Right renal cortex interstitium (tissue), 3 donors: ENCODE measurements at places on chromosomes 5 and 9.

- DNase-seq: no peak
These were observed 133.4 kb upstream of the PAPPA start for GRCh38 chr9:116020146-116020545.

GRCh38 chr9:126754436-126755316 lies 50.2 kb upstream of the ZBTB43 start:
- no peak for DNase-seq

DNA sequence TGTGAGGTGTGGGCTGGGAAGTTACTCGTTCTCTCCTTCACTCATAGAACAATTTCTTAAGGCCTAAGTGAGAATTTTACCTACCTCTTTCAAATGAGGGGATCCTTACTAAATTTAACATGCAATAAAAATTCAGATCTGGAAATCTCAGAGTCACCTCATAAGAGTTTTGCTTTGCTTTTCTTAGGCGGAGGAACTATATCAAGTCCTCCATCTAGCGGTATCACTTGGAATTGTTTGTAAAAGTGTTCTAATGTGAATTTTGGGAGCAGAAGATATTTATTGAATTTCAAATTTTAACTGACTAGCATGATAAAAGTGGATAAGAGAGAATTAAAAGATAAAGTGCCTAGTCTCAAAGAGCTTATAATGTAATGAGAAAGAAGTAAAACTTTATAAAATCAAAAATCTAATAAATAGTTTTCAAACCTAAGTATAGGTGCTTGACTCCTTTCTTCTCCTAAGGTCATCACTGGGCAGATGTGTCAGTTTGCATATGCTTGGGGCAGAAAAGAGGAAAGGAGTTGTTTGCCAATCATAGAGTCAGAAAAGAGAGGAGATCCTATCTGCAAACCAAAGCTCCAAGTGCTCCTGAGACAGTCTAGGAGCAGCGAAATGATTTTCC lies 145.7 kb upstream of the DAB2 start:
- DNase-seq: no peak

DNA sequence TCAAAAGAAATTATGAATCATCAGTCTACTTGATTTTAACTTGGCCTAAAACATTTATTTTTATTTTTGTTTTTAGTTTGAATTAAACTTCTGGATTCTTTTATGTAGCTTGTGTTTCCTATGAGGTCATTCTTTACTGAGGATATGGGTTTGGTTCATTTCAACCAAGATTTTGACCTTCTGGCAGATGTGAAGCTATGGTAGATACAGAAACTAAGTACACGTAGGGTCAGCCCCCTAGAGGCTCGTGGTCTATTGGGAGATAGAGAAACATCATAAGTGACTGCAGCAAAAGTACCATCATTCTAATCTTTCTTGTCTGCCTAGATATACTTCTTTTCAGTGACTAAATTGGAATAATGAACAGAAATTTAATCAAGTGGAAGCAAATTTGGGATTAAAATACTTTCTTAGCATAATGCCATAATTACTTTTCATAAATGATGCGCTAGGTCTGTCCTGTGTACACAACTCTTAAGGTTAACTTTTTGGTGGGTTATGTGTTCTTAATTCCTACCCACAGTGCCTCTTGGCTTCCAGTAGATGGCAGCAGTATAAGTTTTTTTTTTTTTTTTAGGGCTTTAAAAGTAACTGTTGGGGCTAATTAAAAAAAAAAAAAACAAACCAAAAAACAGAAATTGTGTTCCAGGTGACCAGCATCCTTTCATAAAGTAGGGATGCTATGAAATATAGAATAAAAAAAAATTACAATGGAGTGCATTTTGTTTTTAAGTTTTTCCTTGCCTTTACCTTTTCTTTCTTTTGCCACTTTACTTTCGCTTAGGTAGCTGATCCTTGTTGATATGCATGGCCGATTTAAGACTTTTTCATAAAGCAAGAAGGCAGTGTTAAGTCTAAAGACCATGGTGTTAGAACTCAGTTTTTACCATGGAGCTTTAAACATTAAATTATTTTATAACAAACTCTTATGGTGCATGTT lies 49.9 kb downstream of the LRRTM2 start:
- no peak for DNase-seq

DNA sequence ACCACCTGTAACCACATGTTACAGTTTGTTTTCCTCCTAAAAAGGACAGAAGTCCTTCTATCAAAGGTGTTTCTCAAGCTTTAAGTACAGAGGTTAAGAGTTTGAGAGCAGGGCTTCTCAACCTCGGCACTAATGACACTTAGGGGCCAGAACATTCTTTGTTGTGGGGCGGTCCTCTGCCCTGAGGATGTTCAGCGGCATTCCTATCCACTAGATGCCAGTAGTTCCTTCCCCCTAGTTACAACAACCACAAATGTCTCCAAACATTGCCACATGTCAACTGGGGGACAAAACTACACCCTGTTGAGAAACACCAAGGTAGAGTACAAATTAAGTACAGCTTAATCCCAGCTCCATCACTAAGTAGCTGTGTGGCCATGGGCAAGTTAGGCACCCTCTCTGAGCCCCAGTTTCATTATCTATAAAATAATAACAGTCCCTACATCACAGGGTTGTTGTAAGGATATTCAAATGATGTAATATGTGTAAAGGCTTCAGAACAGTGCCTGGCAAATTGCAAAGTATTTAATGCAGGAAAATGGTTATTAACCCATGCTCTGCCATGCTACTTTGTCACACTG lies 44.6 kb downstream of the PIP5K1B start:
- no peak for DNase-seq

DNA sequence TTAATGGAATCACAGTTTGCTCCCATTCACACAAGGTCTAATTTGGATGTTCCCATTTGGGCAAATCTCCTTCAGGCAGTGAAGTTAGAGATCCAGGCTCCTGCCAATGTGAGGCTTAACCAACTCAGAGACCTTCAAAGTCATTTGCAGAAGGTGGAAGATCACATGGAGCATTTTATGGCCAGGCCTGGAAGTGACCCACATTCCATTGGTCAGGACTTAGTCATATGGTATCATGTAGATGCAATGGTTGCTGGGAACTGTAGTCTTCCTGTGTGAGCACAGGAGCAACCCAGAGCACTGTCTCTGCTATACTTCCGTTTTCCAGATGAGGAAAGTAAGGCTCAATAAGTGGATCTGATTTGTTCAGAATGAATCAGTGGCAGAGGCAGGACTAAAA lies 292.7 kb upstream of the SMARCA2 start:
- DNase-seq: no peak

DNA sequence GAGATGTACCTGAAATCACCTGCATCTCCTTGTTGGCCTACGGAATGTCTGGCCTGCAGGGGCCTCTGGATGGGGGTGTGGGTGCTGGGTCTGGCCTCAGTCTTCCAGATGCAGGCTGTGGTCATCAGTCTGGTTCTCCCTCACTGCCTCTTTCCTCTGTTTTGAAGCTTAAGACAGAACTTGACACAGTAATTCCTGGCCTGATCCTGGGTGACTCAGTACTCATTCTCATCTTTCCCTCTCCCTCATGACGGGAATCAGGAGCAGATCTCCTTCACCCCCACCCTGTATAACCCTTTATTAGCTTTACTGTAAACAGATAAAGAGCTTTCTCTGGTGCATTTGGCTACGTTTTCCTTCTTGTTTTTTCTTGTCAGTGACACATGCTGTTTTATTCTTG lies 89.3 kb upstream of the ADAMTS16 start:
- no peak for DNase-seq

DNA sequence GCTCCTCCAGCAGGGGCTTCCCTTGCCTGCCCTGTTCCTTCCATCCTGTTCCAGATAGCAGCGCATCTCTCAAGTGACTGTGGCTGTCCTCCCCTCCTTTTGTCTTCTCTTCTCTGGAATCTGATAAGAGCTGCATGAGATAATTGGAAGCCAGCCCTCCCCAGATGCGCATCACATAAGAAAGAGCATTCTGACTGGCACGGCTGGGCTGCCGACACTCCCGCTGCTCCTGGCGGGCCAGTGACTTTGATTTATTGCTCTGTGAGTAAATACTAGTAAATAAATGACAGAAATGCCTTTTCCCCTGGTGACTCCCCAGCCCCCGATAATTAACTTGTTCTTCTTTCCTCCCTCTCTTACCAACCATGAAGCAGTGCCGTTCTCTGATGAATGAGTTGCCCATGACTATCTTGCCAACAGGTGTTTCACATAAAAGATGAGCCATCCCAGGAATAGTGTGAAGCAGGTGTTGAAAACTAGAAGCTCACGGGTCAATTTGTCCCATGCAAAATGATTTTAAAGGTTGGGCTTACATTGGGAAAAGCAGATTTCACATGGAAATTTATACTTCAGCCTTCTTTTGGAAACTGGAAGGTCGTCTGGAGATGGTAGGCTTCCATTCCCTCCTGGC lies 212.3 kb downstream of the ERCC6L2 start:
- DNase-seq: peak; percentile 70

DNA sequence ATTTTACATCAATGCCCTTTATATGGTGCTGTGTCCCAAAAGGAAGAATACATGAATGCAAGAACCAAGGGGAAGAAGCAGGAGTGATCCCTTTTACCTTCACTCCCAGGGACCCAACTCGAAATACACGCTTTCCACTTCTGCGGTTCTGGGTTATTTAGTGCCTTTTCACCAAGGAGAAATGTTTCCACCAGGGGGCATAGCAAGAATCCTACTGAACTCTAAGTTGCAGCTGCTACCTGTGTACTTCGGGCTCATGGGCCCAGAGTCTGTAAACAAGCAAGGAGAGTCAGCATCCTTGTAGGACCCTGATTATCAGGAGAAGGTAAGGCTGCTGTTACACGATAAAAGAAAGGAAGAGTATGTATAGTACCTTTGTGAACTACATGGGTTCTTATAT lies 45.7 kb downstream of the DPYSL3 start:
- no peak for DNase-seq

GRCh38 chr5:30831123-30831522 lies 362.4 kb upstream of the CDH6 start:
- DNase-seq: no peak

GRCh38 chr9:115115117-115115880 lies 2.7 kb downstream of the TNC start:
- DNase-seq: no peak

DNA sequence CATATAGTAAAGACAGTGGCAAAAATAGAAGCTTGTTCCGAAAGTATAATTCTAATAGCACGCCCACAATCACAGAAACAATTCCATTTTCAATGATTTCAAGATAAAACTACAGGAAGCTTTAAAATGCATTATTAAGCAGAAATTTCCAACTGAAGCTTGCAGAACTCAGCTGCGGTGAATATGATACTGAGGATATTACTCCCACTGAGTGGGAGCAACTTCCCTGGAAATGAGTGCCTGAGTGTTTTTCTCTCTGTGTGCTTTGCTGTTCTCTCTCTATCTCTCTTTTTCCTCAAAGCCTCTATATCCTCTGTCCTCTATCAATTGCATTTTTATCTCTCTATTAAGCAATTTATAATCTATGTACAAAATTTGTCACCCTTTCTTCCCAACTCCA lies 187.5 kb upstream of the PRDM9 start:
- DNase-seq: no peak

DNA sequence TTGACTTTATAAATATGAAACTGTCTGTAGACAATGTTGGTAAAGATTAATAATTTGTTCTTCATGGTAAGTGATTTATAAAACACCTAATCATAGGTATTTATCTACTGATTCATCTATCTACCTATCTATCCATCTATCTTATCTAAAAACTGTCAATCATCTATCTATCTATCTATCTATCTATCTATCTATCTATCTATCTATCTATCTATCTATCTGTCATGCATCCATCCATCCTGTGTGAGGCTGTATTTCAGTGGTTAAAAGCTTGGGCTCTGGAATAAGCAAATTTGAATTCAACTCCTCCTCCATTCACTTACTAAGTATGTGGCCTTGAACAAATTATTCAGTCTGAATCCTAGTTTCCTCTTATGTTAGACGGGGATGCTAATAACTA lies 161.9 kb upstream of the GNA14 start:
- DNase-seq: no peak

DNA sequence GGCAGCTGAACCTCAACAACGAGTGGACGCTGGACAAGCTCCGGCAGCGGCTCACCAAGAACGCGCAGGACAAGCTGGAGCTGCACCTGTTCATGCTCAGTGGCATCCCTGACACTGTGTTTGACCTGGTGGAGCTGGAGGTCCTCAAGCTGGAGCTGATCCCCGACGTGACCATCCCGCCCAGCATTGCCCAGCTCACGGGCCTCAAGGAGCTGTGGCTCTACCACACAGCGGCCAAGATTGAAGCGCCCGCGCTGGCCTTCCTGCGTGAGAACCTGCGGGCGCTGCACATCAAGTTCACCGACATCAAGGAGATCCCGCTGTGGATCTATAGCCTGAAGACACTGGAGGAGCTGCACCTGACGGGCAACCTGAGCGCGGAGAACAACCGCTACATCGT lies 12.4 kb upstream of the PHYHD1 start:
- DNase-seq: no peak

DNA sequence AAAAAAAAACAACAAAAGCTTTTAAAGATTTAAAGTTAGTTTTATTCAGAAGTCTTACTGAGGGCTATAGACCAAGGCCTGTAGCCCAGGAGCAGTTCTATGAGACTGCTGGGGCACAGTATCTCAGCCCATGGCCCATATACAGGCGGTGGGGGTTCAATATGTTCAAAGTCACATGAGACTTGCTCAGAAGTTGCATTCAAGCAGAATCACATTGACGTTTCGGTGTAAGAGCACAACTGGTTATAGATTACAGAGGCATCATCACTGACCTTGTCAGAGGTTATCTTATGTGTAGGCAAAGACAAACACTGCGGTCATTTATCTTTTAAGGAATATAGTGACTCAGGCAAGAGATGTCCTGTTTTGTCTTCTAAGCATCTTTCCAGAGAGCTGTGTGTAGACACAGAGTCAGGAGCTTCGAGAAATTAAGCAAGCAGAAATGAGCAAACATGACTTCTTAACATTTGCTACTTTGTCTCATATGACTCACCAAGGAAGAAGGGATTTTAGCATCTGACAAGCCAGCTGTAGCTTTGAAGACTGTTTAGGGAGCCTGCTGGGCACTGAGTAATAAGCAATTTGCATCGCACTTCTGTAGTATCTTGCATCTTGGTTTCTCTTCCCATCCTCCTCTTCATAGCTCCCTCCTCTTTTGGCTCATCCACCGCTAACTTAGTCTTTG lies 12.9 kb upstream of the F2RL1 start:
- DNase-seq: no peak

- DNase-seq: no peak
These were observed 592.6 kb upstream of the CDH6 start for GRCh38 chr5:30600892-30601291.

DNA sequence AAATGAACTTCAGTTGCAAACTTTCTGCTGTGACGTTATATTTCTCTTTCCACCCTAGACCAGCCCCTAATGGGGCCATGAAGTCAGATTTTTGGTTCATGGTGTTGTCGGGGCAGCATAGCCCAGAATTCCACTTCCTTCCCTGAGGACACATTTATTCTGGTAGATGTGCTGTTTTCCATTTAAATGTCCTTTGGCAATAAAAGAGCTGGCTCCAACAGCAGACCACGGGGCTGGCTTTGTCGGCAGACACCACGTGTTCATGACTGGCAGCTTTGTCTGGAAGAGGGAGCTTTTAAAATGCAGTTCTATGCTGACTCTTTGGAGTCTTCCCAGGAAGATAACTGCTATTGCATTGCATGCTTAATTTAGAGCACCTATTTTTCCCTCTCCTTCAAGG lies 17.6 kb upstream of the LCP2 start:
- no peak for DNase-seq

GRCh38 chr9:101737705-101738565 lies 512 bp downstream of the GRIN3A start:
- no peak for DNase-seq

GRCh38 chr9:98556511-98556910 lies 152.2 kb downstream of the GABBR2 start:
- DNase-seq: no peak
